ENCODE measurements at places on chromosomes 2 and 18. TPM values are rescaled to one million over a fixed set of nuclear protein-coding genes. Genes with fewer than 3 reads are reported as not detected.

DNA sequence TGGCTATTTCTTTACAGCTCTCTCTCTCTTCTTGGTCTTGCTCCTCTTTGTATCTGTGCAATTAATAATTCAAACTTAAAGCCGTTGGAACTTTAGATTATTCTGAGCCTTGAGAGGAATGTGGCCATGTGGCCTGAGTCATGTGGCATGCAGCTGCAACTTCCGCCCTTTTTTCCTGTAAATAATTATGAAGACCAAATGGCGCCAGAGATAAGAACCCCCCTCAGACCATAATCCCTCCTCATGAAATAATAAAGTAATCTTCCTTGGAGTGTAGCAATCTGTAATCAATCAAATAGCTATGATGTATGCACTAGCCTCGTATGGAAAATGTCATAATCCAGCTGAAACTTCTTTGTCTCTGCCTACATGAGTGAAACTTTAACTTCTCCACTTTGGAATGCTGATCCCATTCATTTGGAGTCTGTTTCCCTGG, 13.5 kb upstream of the TWSG1 start:
- DNase-seq = no peak

- DNase-seq = peak; percentile 51
These were observed 290.0 kb downstream of the PHLPP1 start for GRCh38 chr18:63005306-63005705.

DNA sequence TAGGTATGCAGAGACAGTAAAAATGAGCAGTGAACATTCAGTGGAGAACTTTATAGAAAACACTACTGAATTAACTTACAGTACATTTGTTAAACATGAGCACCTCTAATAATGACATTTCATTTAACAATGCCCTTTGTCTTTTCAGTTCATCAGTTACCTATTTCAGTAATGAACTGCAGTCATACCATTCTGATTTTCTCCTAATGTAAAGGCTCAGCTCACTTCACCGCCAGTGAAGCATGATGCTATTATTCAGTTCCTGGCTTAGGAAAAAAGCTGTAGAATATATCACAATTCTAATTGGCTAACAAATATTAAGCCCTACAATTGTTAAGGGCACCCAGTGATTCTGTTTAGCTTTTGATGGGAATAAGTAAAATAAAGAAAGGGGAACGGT, 37.1 kb upstream of the CCDC93 start:
- DNase-seq = no peak

DNA sequence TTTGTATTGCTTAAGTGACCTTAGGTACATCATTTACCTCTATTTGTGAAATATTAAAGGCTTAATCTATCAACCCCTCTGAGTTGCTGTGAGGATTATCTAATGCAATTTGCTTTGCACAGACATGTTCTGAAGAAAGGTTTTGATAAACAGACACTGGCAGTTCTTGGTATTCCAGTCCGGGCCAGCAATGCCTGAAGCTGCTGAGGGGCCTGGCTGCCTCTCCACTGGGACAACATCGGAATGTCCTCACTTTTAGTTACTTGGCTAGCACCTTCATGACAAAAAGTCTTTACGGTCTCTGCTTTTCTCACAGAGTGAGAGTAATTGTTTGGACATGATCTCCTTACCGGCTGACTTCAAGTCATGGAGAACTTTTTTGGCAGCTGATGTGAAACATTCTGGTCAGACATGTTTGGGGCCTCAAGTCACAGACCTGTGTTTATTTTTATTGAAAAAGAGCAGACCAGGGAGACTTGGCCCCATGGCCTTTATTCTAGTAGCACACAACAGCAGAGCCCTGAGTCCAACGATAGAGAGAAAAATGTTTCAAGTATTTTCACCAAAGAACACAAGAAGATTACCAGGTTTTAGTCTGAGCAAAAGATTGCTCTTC, 1112.3 kb upstream of the FANCL start:
- DNase-seq = no peak

DNA sequence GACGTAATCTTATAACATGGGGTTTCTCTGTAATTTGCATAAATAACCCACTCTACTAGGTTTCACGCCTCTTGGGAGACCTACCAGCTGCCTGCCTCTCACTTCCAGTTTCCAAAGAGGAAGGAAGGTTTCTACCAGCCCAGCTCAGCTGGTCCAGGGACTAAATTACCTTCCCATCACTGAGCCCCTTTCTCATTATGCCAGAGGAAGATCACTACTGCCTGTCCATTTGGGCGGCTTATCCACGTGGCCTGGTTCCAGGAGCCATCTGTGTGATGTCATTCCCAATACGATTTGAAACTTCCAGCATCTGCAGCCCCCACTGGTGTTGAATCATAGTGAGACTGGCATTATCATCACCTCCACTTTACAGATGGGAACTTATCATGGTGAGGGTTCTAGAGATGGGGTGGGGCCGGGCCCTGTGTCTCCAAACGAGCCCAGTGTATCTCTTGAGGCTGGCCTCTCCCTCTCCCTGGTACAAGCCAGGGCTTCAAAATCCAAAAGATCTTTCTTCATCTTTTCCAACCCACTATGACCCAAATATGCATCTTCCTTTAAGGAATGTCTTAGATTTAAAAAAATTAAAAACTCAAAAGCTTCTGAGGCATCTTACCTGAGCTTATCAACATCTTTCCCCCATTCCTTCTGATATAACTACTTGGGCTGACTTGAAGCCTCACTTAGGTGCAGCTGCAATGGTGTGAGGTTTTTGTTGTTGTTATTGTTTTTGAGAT, 140.8 kb downstream of the DDX1 start:
- DNase-seq = no peak

DNA sequence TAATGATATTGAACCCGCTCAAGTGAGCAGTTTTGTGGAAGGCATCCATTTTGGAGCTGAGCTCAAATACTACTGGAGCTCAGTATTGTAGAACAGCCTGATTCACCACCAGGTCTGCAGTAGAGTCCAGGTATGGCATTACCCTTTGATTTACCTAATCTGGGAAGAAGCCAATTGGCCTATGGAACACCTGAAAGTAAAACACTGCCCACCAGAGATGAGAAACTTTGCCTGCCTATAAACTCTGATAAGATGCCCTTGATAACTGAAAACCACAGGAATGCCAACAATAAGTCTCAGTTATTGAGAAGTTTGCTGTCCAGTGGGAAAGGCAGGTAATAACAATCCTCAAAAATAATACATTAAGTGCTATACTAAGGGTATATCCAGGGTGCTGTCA, 25.5 kb upstream of the TDRD15 start:
- no peak for DNase-seq

DNA sequence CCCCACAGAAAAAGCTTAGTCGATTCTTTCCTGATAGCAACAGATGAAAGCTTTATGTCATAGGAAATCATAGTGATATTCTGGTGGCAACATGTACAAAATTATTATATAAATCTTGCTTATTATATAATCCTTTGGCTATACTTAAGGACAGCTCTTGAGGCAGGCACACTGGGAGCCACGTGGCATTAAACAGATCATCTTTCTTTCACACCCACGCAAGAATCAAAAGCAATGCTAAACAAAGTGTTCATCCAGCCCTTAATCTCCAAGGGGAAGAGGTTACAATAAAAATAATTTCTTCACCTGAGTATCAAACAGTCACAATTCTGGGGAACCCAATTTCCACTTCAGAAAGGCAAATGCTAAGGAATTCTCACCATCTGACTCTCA, 57.8 kb downstream of the CYB5A start:
- DNase-seq = no peak

DNA sequence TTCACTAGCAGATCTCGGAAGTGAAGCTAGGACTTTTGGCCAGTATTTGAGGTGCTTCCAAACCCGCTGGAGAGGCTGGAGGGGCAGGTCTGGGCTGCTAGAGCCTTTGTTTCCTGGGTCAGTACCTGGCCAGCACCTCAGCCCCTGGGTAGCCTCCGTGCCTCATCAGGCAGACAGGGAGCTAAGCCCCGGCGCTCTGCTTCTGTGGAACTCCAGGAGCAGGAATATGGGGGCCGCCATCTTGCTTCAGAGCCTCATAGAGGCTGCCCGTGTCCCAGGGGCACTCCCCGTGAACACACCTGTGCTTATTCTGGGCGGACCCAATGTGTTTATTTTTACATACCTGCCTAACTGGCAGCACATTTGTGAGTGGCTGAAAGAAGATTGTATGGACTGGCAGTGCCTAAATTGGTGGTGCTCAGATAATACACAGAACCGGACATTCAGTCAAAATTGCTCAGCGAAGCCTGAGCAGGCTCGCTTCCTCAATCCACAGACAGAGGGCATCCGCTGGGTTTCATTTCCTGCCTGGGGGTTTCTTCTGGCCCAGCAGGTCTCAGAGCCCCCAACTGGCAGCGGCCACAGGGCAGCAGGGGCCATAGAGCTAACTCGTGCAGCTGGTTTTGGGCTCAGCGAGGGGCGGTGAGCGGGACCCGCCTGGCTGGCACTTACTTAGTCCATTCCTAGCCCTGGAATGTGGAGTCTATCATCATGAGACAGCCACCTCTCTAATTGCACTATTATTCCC, 176.8 kb upstream of the ALKAL2 start:
- no peak for DNase-seq

GRCh38 chr2:197969391-197969893, 165.0 kb downstream of the PLCL1 start:
- DNase-seq = no peak

- DNase-seq = no peak
These were observed 88.4 kb downstream of the LYPD1 start for GRCh38 chr2:132581591-132581990.

DNA sequence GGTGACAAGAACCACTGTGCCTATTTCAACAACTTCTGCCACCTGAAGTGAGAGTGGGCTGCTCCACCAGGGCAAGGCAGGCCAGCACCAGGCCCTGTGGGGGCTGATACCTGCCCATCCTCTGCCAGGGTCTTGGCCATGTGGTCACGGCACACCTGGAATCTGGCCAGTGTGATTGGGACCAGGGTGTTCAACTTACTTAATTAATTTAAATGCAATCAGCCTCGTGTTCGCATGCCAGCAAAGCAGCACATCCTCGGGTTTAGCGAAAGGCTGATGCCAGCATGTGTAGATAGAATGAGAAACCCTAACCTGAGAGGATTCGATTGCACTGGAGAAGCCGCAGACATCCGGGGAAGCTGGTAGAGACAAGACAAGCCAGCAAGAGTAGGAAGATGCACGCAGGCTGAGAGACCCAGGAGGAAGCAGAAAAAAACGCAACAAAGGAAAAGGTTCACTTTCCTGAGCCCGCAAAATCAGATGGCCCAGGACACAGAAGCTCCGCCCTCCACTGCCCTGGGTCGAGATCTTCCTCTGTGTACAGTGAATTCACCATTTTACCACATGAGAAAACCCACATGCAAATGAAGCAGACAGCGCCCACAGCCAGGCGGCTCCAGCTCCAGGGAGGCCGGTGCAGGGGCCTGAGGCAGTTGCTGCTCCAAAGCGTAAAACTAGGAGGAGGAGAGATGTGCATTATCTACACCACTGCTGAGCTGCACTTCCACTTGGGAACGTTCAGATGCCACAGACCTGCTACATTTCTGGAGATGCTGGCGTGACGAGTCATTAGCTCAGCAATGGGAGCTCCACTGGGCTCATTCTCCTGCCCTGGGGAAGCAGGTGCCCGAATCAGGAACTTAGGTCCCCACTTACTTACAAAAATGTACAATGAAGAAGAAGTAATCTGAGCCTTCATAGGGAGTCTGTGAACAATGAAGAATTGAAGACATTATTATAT, 92.1 kb downstream of the TMEM18 start:
- no peak for DNase-seq

DNA sequence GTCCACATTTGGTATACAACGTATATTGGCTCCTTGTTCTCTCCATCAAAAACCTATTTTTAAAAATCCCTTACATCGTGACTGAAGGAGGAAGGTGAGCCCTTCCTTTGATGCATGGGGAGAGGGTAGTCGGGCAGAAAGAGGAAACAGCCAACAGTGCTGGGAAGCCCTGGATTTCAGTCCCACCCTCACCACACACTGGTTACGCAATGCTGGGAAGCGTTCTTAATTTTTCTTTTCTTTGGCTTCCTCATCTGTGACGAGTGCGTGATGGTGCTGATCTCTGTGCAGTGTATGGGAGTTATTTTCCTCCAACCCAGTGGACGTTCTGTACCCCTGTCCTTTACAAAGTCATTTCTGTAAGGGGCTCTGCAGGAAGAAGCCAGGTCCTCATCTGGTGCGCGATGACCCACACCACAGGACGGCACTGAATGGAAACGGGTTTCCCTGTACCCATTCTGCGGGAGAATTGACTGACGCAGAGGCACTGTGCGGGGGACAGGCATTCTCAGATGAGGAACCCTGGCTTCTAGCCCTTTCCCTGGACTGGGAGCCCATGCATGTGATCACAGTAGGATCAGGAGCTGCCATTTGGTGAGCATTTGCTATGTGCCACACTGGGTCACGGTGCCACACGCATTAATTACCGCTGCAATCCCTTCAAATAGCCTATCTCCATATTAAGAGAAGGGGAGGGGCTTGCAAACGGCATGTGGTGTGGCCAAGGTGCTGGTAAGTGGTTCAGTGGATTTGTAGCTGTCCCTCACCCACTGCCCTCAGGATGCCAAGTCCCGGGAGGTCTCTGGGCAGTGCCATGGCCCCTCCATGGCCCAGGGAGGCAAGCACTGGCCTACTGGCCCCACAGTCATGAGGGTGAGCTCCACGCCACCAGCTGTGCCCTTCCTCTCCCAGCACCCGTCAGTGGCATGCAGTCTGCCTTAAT, 4.3 kb downstream of the COLEC11 start:
- DNase-seq = peak; percentile 32

DNA sequence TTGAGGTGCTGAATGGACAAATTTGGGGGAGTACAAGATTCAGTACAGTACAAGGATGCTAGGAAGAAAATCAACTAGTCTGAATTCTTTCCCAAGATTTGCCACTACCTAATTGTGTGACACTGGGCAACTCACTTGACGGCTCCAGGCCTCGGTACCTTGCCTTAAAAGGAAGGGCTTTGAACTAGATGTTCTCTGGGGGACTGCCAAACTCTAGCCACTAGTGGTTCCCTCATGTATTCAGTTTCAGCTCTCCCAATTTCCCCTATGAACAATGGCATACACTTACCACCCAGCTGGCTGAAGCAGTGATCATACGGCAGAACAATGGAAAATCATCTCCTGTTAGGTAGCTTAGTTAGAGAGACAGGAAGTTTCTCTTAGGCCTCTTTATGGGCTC, 73.4 kb downstream of the VWC2L start:
- no peak for DNase-seq

GRCh38 chr2:232528746-232529460, 2.9 kb downstream of the CHRND start:
- DNase-seq = peak; percentile 70

GRCh38 chr2:159131914-159132281, 154.6 kb downstream of the WDSUB1 start:
- DNase-seq = no peak

Gene CACNB4
- 10.5 TPM for total RNA-seq

Gene SPATA3
- total RNA-seq = not detected

Gene SNED1
- 39.7 TPM for total RNA-seq

Gene CFAP221
- total RNA-seq = 3.4 TPM

Gene DCDC2C
- not detected for total RNA-seq

Measured in posterior vena cava (tissue), 2 donors.